ENCODE measurements at places on chromosomes 3 and 15. TPM values are rescaled to one million over a fixed set of nuclear protein-coding genes. Genes with fewer than 3 reads are reported as not detected.

GRCh38 chr3:32994045-32994444 is 42.6 kb downstream of the CCR4 start:
- H3K4me3 ChIP-seq: no peak overlapping the region
- no peaks in the 10 kb centered on the region for H3K27me3 ChIP-seq
- H3K27ac ChIP-seq: no peak overlapping the region
- no peak for DNase-seq
- peaks cover 6% of the 10 kb centered on the region for H3K4me1 ChIP-seq

GRCh38 chr3:127053450-127053849 is 70.5 kb downstream of the PLXNA1 start:
- H3K27ac ChIP-seq: no peak overlapping the region
- H3K36me3 ChIP-seq: no peaks in the 10 kb centered on the region
- H3K27me3 ChIP-seq: no peaks in the 10 kb centered on the region
- H3K4me1 ChIP-seq: no peaks in the 10 kb centered on the region
- DNase-seq: no peak
- H3K4me3 ChIP-seq: no peak overlapping the region

GRCh38 chr15:40768521-40769273 is 1.1 kb upstream of the C15orf62 start:
- H3K36me3 ChIP-seq: no peaks in the 10 kb centered on the region
- H3K4me1 ChIP-seq: peaks cover 35% of the 10 kb centered on the region
- no peak overlapping the region for H3K4me3 ChIP-seq
- DNase-seq: peak; percentile 41
- H3K27ac ChIP-seq: peak overlapping the region; percentile 46

DNA sequence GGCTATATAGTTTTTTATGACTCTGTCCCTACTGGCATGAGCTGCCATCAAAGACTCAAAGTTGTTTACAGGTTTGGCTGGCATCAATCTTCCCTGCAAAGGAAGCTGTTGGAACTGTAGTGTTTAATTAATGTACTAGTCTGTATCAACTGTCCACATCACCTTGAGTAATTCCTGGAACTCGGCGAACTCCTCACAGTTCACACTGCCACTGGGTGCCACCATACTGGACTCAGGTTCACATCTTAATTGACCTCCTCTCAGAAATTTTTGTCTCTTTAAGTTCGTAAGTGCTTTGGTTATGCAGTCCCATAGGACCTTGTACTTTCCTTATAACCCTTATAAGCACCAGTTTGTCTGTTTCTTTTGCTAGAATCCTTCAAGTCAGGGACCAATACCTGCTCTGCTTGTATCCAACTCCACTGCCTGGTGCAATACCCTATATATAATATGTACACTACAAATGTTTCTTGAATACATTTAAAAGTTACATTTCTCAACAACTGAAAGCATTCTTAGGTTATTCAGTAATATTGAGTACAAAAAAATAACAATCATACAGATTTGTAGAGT is 3.2 kb downstream of the HIGD1A start:
- no peak overlapping the region for H3K27ac ChIP-seq
- no peak overlapping the region for H3K4me3 ChIP-seq
- no peaks in the 10 kb centered on the region for H3K36me3 ChIP-seq
- no peak for DNase-seq
- H3K4me1 ChIP-seq: peaks cover 11% of the 10 kb centered on the region

GRCh38 chr15:86875067-86875466 is 795.4 kb downstream of the AGBL1 start:
- no peak overlapping the region for H3K4me3 ChIP-seq
- no peaks in the 10 kb centered on the region for H3K4me1 ChIP-seq
- H3K27ac ChIP-seq: no peak overlapping the region

DNA sequence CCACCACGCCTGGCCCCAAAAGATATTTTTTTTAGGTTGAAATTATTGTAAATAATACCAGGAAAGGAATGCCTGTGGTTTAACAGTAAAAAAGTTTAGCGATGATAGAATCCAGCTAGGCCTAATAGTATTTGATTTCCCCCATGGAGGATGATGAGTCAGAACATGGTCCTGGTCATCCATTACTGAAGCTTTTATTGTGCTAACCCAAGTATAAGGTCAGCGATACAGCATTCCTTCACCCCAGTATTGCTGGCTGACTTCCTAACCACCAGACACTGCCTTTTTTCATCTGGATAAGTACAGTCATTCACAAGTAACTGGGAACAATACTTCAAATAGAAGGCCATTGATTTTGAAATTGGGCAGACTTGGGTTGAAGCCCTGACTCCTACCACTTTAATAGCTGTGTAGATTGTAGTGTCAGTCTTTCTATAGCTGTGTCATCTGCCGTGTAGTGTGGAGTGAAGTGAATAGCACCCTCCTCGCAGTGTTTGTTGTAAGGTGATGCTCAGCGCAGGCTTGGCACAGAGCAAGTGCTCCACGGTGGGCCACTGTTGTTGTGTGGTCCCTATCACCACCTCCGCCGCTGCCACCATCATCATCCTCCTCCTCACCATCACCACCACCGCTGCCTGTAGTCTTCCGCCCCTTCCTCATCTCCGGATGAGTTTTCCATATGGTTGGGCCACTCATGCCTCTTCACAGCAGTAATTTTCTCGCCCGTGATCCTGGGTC is 436.0 kb upstream of the TPM1 start:
- H3K36me3 ChIP-seq: no peaks in the 10 kb centered on the region
- no peaks in the 10 kb centered on the region for H3K27me3 ChIP-seq
- H3K4me3 ChIP-seq: no peak overlapping the region
- no peak overlapping the region for H3K27ac ChIP-seq
- no peaks in the 10 kb centered on the region for H3K4me1 ChIP-seq

- H3K36me3 ChIP-seq: no peaks in the 10 kb centered on the region
- no peak for DNase-seq
- H3K27me3 ChIP-seq: no peaks in the 10 kb centered on the region
Measured at GRCh38 chr3:9782770-9783169, 9.5 kb downstream of the TADA3 start.

DNA sequence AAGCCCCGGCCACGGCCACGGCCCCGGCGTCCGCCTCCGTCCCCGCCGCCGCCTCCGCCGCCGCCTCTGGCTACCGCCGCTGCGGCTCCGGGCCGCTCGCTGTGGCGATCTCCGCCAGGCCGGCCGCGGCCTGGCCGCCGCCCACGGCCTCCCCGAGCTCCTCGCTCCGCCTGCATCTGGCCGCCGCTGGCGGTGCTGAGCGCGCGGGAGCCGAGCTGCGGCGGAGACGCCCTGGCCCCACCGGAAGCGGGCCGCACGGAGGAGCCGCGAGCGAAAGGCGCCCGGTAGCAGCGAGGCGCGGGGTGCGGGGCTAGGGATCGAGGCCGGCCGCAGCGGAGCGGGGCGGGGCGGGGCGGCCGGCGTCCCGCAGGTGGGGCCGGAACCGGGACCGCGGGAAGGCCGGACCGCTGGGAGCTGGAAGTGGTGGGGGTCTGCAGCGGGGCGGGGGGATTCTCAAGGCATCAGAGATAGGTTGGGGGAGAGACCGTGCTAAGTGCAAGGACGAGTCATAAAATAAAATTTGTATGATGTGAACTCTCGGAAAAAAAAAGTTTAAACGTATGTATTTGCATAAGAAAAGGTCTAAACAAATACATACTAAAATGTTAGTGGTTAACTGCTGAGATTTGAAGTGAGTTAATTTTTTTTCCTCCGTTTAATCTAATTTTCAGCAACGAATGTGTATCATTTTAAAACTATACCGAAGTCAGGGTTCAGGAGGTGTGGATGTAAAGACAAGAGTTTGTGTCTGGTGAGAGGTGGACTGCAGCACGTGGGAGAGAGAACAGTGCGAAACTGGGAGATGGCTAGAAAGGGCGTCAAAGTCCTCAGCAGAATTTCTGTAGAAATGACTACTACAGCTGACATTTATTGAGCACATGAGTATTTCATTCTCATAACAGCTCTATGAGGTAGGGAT is at the start of gene AVEN:
AVEN (minus strand) TSS at position 334 of the 919 bp plus-strand sequence; CDS start at position 176, 158 bp downstream.
- no peaks in the 10 kb centered on the region for H3K27me3 ChIP-seq
- H3K36me3 ChIP-seq: no peaks in the 10 kb centered on the region
- peak within 1 kb of the TSS; percentile 83 for H3K27ac ChIP-seq

GRCh38 chr3:170330366-170330765 is 27.1 kb upstream of the SKIL start:
- peak; percentile 16 for DNase-seq
- H3K27ac ChIP-seq: peak overlapping the region; percentile 84
- no peaks in the 10 kb centered on the region for H3K36me3 ChIP-seq

DNA sequence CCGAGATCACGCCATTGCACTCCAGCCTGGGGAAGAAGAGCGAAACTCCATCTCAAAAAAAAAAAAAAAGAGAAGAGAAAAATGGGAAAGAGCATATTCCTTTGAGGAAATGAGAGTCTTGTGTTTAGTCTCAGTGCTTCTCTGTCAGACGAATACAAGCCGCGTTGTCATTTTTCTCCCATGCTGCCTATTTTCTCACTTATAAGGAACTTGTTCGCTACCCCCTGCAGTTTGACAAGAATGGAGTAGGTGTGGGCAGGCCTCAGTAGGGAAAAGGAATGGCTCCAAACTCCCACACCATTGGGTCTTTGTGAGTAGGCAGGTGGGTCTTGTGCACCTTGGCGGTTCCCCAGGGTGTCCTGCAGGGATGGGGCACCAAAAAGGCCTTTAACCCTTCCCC is 6.5 kb downstream of the GPR160 start:
- no peak overlapping the region for H3K27ac ChIP-seq
- H3K4me1 ChIP-seq: peaks cover under 1% of the 10 kb centered on the region
- DNase-seq: no peak
- no peaks in the 10 kb centered on the region for H3K36me3 ChIP-seq
- H3K4me3 ChIP-seq: no peak overlapping the region

UACA gene
- total RNA-seq: 270 TPM

TRIM42 gene
- not detected for total RNA-seq

SLC6A20 gene
- total RNA-seq: not detected

PLAAT1 gene
- total RNA-seq: 0.58 TPM

Measured in endothelial cell of umbilical vein (primary cell).